ENCODE measurements at places on chromosomes 13 and 19.

DNA sequence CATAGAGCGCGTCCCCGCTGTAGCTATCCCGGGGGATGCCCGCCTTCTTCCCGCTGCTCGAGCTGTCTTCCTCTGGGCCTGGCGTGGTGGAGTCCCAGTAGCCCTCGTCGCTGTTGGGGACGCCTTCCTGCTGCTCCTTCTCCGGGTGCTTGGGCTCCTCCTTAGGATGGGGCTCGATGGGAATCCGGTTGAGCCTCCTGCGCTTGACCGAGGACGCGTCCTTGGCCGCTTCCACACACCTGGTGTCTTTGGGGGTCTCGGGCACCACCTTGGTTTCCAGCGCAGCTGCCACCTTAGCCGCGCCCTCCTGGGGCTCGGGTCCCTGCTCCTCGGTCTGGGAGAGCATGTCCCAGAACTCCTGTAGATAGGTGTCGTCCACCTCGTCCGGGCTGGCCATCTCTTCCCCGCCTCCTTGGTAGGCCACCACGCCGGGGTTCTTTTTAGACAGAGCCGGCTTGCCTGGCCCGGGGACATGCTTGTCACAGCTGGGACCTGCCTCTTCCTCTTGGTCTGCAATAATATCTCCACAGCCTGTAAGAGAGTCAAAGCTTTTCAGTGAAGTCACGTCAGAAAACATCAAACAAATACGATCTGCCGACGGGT lies 2.0 kb downstream of the AMER2 start:
- no peak for DNase-seq

- no peak for DNase-seq
Observed at GRCh38 chr19:49741210-49741844, 21.8 kb downstream of the TSKS start.

GRCh38 chr19:19446655-19447437 lies 41.4 kb downstream of the GATAD2A start:
- DNase-seq: no peak

GRCh38 chr13:107835339-107836018 lies 379.9 kb downstream of the LIG4 start:
- DNase-seq: no peak

DNA sequence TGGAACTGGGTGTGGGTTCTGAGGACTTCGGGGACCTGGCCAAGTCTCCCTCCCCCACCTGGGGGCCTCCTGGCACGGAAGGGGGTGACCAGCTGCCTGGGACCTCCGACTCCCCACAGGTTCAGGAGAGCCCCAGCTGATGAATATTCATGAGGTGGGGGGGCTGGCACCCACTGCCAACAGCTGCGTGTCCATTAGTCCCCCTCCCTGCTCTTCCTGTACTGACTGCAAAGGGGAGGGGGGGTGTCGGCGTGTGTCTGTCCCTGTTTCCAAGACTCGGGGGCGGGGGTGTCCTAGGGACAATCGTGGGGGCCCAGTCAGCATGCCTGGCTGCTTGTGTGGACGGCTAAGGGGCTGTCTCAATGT lies 10.6 kb upstream of the NFIX start:
- DNase-seq: no peak

- no peak for DNase-seq
Observed at GRCh38 chr13:84443463-84443862, 561.2 kb upstream of the SLITRK1 start.

- no peak for DNase-seq
Observed at GRCh38 chr13:110352735-110353134, 45.7 kb downstream of the COL4A2 start.

GRCh38 chr13:85260896-85261295 lies 538.3 kb downstream of the SLITRK6 start:
- DNase-seq: no peak

GRCh38 chr19:31946491-31946890 lies 398.9 kb upstream of the ZNF507 start:
- no peak for DNase-seq

DNA sequence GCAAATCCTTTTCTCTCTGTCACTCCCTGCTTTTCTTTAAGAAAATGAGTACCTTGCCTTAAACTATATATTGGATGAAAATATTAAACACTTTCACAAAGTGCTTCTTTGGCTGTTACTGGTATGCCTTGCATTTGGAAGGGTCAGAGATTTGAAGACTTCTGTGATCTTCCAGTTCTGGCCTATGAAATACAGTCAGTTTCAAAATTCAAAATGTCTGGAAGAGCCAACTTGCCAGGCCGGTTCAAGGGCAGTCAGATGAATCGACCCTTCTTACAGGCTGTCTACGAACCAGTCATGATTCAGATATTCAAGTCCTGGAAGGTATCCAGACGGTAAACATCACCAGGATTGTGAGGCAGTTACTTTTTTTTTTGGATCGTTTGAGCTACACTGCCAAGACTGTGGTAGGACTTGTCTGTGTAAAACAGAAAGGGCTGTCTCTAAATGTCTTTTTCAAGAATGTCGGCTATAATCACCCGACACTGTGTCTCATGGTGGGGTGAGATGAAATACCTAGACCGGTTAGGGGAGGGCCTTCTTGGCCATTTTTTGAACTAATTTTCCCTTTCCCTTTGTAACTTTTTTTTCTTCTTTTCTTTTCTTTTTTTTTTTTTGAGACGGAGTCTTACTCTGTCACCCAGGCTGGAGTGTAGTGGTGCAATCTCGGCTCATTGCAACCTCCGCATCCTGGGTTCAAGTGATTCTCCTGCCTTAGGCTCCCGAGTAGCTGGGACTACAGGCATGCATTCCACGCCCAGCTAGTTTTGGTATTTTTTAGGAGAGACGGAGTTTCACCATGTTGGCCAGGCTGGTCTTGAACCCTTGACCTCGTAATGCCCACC lies 11.2 kb downstream of the ACTN4 start:
- no peak for DNase-seq

Data from stimulated activated CD4-positive, alpha-beta T cell treated with anti-CD3 and anti-CD28 coated beads, Interleukin-12 subunit alpha, Interleukin-12 subunit beta, amount 100 ng/mL, for 4 hours (primary cell).